ENCODE measurements at places on chromosomes 11 and 22.

DNA sequence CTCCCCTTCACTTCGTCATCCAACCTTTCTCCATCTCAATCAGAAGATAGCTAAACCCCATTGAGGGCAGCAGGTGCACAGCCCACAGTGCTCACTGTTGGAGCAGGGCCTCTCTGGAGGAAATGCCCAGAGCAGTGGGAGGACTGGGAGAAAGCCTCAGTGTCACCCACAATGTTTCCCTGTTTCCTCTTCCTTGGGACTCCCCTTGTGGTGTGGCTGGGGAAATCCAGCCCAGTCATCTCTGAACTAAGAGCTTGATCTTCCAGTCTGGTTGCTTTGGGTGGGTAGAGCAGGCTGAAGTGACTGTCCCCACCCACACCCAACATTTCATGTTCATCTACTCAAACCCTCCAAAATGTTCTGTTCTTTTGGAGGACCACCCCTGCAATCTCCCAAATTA lies 29.8 kb upstream of the EED start:
- DNase-seq: peak; percentile 88

GRCh38 chr11:130721736-130722135 lies 194.5 kb downstream of the SNX19 start:
- no peak for DNase-seq

GRCh38 chr11:33996498-33997454 lies 54.8 kb upstream of the CAPRIN1 start:
- peak; percentile 82 for DNase-seq

GRCh38 chr22:17981497-17981896 lies 42.9 kb downstream of the MICAL3 start:
- no peak for DNase-seq

DNA sequence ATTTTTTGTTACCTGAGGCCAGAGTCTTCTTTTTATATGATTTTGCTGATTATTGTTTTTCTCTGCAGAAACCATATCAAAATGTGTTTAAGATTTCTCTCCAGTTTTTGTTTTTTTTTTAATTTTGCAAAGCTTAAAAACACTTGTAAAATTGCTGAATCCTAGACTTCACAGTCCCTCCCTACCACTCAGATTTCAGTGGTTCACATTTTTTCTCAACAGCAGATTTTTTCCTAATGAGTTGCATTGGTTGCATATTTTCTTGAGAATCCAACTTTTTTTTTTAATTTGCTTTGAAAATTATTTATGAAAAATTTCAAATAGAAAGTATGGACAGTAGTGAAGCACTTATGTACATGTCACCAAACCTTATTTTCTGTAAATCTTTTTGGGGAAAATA lies 5.8 kb downstream of the ARL14EP start:
- no peak for DNase-seq

GRCh38 chr22:26097840-26098239 lies 71.4 kb upstream of the SEZ6L start:
- no peak for DNase-seq

DNA sequence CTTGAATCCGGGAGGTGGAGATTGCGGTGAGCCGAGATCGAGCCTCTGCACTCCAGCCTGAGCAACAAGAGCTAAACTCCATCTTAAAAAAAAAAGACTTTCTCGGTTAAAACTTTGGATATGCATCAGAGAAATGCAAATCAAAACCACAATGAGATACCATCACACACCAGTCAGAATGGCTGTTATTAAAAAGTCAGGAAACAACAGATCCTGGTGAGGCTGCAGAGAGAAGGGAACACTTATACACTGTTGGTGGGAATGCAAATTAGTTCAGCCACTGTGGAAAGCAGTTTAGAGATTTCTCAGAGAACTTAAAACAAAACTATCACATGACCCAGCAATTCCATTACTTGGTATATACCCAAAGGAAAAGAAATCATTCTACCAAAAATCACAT lies 619.4 kb upstream of the KIRREL3 start:
- DNase-seq: no peak

DNA sequence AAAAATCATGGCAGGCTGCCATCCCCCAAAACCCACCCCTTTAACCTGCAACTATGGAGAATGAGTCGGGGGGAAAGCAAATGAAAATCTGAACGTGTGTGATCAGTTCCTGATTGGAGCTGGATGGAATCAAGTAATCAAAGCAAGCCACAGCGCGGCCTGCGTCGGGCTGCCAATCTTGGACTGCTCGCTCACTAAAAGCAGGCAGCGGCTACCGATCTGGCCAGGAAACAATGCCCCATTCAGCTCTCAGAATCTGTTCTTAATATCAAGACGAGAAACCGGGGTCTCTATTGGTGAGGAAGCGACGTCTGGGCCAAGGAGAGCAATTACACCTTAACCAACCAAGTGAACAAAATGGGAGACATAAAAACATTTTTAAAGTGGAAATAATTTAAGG lies 472.2 kb downstream of the SOX6 start:
- DNase-seq: no peak

- no peak for DNase-seq
Measured at GRCh38 chr22:37290737-37291136, 8.4 kb downstream of the CYTH4 start.

- no peak for DNase-seq
Measured at GRCh38 chr11:12269104-12269441, 108.3 kb upstream of the PARVA start.

DNA sequence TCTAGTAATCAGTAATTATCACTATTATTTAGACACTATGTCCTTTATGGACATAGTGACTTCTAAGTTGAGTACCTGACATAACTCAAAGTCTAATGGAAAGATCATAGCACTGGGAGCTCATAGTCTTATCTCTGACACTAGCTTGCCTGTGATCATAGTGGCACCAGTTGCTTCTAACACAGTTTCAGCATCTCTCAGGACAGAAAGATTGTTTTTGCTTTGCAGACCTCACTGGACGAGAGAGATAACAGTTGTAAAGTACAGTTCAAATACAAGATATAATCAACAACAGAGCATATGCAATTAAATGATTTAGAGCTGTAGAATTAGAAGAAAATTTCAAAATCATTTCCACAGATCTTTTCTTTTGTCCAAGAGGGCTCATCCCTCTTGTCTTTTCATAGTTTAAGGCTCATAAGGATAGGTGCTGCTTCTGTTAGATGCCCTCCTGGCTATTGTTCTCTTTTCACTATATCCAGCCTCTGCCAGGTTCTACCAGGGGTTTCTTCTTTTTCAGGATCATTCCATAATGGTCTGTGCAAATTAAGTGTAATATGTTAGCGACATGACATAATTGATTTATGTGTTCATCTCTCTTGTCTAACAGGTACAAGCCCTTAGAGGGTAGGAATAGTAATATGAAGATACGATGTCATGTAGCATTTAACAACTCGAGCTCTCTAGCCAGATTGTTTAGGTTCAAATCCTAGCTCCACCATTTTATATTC lies 1175.4 kb upstream of the TENM4 start:
- DNase-seq: no peak

DNA sequence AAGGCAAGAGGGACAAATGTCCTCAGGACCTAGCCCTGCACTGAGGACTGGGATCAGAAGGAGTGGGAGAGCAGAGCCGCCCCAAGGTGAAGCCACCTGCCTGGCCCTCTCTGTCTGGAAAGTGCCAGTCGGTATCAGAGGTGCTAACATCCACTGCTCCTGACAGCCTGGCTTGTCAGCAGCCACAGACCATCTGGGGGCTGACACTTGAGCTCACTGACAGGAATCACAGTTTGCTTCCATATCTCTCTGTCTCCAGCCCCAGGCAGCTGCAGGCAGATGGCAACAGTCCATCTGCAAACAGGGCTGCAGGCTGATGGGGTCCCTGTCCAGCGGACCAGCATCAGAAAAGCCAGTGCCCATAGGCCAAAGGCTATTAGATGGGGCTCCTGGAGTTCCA lies 5.5 kb downstream of the OPCML start:
- no peak for DNase-seq

- DNase-seq: no peak
Measured at GRCh38 chr11:112132737-112133136, 31.2 kb downstream of the IL18 start.

DNA sequence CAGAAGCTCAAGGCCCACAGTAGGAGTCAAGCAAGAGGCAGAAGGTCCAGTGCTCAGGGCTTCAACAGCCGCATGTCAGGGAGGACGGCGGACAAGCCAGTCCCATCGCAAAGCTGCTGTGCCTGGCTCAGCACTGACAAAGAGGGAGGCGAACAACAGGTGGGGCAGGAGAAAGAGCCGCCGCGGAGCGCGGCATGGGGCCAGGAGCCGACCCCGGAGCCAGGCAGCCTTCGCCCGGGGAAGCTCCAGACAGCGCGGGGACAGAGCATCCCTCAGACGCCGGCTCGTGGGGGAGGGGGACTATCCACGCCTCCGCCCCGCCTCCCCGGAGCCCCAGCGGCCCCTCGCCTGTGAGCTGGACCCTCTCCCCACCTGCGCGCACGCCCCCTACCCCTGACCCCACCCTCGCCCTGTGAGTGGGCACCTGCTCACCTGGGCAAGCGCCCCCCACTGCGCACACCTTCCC lies 369 bp downstream of the DHCR7 start:
- peak; percentile 61 for DNase-seq
